ENCODE measurements at places on chromosomes 7 and 10. TPM values are rescaled to one million over a fixed set of nuclear protein-coding genes. Genes with fewer than 3 reads are reported as not detected.

Gene PON1
- total RNA-seq: not detected

GRCh38 chr7:73822319-73823173 is 8.2 kb upstream of the CLDN4 start:
- H3K27ac ChIP-seq: no peak overlapping the region
- no peaks in the 10 kb centered on the region for H3K27me3 ChIP-seq
- H3K4me1 ChIP-seq: peaks cover 32% of the 10 kb centered on the region
- H3K4me3 ChIP-seq: no peak overlapping the region
- no peak for DNase-seq
- H3K36me3 ChIP-seq: no peaks in the 10 kb centered on the region

DNA sequence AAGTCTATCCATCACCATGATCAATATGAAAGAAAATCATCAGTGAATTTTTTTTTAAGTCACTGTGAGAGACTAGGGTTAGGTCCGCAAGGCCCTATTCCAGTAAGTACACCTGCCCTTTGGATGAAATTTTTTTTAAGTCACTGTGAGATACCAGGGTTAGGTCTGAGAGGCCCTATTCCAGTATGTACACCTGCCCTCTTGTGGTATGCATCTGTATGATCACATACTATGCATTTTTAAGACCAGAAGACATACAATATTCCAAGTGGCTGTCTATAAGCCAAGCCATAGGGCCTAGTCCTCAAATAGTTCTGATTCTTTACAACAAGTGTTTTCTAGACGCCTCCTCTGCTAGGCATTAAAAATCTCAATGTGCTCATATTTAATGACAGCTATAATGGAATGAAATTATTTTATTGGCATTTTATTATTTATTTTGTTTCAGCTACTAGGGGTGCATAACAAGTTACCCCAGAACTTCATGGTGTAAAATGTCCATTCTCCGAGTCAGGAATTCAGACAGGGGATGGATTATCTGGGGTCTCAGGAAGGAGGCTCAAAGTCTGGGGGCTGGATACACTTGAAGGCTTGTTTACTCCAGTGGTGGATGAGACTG is 53.1 kb downstream of the TEX36 start:
- no peaks in the 10 kb centered on the region for H3K36me3 ChIP-seq
- no peak overlapping the region for H3K27ac ChIP-seq
- DNase-seq: no peak
- H3K4me3 ChIP-seq: no peak overlapping the region
- no peaks in the 10 kb centered on the region for H3K4me1 ChIP-seq
- H3K27me3 ChIP-seq: no peaks in the 10 kb centered on the region

Gene SCD
- total RNA-seq: 1.7 TPM

DNA sequence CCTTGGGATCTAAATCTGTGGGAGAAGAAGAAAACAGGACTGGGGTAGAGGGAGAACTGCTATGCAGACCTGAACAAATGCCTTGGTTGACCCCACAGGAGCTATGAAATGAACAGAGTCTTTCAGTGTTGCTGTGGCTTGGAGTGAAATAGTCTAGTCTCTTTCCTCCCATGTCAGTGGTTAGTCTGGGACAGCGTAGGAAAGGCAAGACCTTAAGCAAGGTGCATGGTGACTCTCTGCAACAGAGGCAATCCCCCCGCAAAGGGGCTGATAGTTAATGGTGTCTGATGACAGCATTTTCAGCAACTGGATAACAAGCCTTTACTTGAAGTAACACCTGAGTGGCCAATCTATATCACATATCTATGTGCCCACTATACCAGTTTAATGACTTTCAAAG is 62.3 kb downstream of the ARL4A start:
- H3K27me3 ChIP-seq: no peaks in the 10 kb centered on the region
- no peak for DNase-seq
- H3K27ac ChIP-seq: no peak overlapping the region

- no peaks in the 10 kb centered on the region for H3K36me3 ChIP-seq
- H3K4me3 ChIP-seq: no peak overlapping the region
- DNase-seq: no peak
- H3K27me3 ChIP-seq: peaks cover 9% of the 10 kb centered on the region
Measured at GRCh38 chr7:158591944-158592343, 4.3 kb upstream of the PTPRN2 start.

DNA sequence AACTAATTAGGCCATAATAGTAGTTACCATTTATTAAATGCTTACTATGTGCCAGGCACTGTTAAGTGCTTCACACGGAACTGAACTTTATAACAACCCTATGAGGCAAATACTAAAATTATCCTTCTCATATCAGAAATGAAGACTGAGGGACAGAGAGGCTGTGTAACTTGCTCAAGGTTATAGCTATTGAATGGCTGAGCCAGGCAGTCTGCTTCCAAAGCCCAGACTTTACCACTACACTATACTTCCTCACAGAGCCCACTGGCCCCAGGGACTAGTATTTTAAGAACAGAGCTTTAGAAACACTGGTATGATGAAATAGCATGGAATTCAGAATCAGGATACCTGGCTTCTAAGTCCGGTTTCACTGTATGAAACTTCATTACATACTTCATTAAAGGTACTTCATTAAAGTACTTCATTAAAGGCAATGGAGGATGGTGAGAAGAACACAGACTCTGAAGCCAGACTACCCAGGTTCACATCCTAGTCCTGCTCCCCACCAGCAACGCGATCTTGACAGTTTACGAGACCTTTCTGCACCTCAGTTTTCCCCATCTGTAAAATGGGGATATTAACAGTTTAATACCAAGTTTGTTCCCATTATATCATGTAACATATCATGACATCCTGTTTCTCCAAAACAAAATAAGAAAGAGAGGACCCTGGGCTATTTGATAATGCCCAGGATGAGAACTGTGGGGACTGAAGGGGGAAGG is 19.6 kb downstream of the ANXA11 start:
- peak overlapping the region; percentile 9 for H3K27ac ChIP-seq
- H3K4me3 ChIP-seq: no peak overlapping the region
- H3K27me3 ChIP-seq: no peaks in the 10 kb centered on the region
- no peak for DNase-seq
- H3K36me3 ChIP-seq: peaks cover 16% of the 10 kb centered on the region

Gene ZNF716
- not detected for total RNA-seq

Gene ERVW-1
- not detected for total RNA-seq

Gene ENKUR
- not detected for total RNA-seq

DNA sequence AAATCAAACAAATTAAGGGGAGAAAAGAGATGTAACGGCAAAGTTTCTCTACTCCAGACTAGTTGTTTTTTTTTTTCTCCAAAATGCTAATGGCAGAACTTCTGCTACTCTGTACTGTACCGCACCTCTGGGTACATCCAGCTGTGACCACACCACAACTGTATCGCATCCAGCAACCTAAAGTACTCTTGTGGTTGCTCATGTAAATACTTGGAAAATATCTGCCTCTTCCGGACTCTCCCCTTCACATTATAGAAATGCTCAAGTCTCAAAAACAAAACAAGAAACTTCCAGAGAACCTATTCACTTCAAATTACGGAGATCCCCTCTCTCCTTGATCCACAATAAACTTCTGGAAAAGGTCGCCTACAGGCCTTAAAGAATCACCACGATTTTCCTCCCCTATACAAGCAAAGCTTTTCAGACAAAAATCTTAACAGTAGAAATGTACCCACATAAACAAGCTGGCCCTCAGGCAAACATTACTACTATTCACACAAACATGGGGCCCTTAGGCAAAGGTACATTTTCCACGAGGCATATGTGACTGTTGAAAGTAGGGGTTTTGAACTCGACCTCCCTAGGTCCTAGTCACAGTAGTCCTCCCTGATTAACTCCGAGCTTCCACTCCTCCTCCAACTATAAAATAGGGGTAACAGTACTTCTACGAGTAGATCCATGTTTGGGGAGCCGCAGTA is 222.9 kb upstream of the MKLN1 start:
- no peak for DNase-seq
- H3K4me1 ChIP-seq: peaks cover 60% of the 10 kb centered on the region
- H3K27ac ChIP-seq: peak overlapping the region; percentile 79
- H3K4me3 ChIP-seq: peak overlapping the region; percentile 64
- H3K27me3 ChIP-seq: no peaks in the 10 kb centered on the region

Gene FRAT1
- 45.2 TPM for total RNA-seq
